AG04450 (cell line): ENCODE measurements at places on chromosomes 11 and 22.
A peak's percentile ranks its signal among the peaks of the same experiment; 100 is the strongest.

DNA sequence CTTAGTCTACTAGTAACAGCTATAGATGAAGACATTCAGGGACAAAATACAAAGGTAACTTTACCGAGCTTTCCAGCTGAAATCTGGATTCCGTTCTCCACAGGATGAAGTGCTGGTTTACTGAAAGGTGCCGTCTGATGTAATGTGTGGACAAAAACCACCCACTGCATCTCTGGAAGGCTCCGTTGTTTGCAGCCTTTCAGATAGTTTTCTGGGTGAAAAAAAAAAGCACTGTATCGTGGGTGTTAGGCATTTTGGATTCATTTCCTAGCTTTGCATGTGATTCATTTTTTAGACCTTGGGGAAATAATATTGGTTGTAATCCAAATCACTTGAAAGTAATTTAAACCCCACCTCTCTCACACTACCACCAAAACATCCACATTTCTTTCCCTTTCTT lies 10.4 kb downstream of the JAM3 start:
- no peak for DNase-seq

- no peak for DNase-seq
These were observed 673 bp upstream of the DUSP18 start for GRCh38 chr22:30668386-30668710.

GRCh38 chr11:108062336-108062735 lies 53.6 kb downstream of the CUL5 start:
- DNase-seq: no peak

DNA sequence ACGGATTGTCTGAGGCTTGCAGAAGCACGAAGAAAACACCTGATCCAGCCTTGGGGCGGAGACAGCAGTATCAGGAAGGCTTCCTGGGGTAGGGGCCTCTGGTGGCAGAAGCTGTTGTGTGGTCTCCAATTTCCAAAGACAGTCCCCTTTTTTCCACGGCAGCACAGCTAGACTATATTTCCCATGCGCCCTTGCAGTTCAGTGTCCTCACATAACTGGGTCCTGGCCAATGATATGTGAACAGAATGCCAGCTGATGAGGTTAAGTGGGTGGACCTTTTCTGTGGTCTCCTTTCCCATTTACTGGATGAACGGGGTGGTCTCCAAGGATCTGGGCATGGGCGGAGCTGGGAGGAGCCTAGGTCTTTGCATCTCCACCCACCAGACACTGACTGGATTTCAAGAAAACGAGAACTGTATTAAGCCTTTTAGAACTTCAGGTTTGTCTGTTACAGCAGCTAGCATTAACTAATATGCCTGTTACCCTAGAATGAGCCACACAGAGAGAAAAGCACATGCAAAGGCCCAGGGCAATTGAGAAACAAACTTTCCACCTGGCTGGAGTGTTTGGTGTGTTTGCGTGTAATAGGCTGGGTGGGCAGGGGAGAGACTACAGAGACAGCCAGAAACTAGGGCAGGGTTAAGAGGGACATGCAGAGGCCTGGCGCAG lies 6.2 kb downstream of the GAL3ST1 start:
- DNase-seq: no peak

GRCh38 chr22:17098379-17098819 lies 13.6 kb downstream of the IL17RA start:
- DNase-seq: no peak

- no peak for DNase-seq
These were observed 594.1 kb downstream of the TBC1D22A start for GRCh38 chr22:47356511-47357011.

DNA sequence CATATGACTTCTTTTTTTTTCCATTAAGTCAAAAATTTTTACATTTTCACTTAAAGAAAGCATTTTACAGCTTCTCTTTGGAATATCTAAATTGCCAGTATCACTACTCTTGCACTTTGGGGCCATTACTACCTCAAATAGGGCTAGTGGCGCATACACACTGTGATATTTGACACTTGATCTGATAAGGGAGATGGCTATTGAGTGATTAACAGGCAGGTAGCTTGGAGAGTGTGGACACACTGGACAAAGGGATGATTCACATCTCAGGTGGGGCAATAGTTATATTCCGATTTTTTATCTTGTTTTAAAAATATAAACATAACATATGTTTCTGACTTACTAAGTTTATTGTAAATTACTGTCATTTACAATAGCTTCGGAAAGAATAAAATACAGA lies 2219.9 kb downstream of the LRRC4C start:
- DNase-seq: no peak

DNA sequence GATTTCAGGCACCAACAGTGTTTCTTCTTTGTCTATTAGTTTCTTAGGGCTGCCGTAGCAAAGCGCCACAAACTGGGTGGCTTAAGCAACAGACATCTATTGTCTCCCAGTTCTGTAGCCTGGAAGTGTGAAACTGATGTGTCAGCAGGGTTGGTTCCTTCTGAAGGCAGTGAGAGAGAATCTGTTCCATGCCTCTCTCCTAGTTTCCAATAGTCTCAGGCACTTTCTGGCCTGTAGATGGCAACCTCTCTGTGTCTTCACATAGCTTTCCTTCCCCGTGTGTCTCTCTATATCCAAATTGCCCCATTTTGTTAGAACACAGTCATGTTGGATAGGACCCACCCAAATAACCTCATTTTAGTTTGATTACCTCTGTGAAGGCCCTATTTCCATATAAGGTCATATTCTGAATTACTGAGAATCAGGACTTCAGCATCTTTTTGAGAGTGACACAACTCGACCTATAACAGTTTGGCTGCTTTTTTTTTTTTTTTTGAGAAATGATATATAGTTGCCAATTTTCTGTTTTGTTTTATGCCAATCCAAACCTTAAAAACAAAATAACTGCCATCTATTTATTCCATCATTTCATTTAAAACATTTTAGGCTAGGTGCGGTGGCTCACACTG lies 108.2 kb downstream of the SLC36A4 start:
- DNase-seq: peak; percentile 11

- DNase-seq: peak; percentile 43
These were observed 33.5 kb upstream of the BID start for GRCh38 chr22:17807578-17808410.

DNA sequence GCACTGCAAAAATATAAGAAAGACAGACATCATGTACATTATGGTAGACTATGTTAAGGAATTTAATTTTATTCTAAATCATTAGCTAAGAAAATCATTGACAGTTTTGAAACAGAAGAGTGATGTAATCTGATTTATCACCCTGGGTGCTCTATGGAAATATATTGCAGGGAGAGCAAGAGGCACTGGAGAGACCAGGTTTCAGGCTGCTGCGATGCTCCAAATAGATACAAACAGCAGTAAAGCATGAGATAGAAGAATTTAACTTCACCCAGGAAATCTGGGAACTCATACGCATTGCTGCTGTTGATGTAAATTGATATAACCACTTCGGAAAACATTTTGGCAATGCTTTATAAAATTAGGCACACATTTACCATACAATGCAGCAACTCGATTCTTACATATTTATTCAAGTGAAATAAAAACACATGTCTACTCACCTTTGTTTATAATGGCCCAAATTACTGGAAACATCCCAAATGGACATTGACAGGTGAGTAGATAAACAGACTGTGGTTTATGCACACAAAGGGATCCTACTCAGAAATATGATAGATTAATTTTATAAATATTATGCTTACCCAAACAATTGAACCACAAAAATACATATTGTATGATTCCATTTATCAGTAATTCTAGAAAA lies 535.1 kb upstream of the CHORDC1 start:
- no peak for DNase-seq

DNA sequence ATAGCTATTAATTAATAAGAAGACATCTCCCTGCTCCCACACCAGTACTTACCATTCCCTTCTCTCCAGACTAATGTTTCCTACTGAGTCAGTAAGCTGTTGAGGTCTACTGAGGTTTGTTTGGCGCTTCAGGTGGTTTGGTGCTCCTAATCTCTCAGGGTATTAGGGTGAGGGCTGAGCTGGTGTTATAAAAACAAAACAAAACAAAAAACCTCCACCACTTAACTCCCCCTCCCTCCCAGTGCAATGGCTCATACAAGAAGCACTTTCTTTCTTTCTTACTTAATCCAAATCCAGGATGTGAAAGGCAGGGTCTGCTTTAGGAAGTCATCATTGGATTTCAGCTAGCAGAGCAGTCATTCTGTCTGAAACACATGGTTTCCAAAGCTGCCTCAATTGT lies 15.3 kb downstream of the CSTPP1 start:
- DNase-seq: no peak

- peak; percentile 65 for DNase-seq
These were observed 1.1 kb upstream of the IRAG1 start for GRCh38 chr11:10694486-10695239.

DNA sequence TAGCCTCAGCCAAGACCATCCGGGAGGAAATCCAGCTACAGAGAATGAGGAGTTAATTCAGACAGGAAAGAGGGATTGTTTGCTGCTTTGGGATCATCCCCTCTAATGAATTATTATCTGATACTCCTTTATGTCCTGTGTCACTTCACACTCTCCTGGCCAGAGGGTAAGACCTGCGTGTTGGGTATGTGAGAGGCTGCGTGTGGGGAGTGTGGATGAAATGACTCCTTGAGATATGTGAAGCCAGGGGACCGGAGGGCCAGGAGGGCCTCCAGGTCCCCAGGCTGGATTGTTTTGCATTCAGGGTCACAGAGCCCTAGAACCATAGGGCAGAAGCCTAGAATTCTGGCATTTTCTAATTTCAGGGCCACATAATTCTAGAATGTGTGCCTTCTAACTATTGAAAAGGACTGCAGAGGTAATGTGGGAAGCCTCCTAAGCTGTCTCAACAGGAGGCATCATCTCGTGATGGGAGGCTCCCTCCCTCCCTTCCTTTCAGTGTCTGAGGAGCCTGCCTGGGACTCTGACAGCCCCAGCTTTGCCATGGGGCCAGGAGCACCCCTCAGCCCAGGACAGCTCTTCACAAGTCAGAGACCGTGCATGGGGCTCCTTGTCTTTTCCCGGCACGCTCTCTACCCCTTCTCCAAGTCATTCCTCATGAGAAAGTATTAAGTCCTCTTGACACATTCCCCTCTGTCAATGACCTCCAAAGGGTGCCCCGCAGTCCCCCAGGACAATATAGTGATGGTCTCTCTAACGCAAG lies 3.7 kb downstream of the TPBGL start:
- DNase-seq: no peak

DNA sequence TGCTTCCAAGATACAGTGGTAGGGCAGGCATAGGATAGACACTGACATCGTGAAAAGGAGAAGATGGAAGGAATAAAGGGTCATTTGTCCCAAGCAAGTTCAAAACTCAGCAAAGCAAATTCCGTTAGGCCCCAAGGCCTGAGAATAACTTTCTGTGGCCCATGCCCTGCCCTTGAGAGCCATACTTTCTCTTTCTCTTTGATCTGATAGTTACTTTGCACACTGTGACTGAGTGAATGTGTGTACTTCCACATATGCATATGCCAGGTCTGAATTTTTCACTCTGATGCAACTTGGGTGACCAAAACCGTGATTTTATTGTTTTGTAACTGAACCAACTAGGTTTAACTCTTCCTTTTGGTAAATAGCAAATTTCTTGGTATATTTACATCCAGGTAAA lies 371.5 kb downstream of the RAB38 start:
- DNase-seq: no peak

DNA sequence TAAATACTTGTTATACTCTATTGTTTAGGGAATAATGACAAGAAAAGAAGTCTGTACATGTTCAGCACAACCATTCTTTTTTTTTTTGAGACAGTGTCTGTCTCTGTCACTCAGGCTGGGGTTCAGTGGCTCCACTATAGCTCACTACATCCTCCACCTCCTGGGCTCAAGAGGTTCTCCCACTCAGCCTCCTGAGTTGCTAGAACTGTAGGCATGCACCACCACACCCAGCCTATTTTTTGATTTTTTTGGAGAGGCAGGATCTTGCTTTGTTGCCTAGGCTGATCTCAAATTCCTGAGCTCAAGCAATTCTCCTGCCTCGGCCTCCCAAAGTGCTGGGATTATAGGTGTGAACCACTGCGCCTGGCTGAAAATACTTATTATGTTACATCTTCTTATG lies 250.0 kb downstream of the MIAT start:
- DNase-seq: no peak

GRCh38 chr11:66371627-66372415 lies at the start of gene SLC29A2:
SLC29A2 (minus strand) TSS chr11:66371760; CDS start chr11:66371591, 169 bp downstream.
- DNase-seq: no peak

DNA sequence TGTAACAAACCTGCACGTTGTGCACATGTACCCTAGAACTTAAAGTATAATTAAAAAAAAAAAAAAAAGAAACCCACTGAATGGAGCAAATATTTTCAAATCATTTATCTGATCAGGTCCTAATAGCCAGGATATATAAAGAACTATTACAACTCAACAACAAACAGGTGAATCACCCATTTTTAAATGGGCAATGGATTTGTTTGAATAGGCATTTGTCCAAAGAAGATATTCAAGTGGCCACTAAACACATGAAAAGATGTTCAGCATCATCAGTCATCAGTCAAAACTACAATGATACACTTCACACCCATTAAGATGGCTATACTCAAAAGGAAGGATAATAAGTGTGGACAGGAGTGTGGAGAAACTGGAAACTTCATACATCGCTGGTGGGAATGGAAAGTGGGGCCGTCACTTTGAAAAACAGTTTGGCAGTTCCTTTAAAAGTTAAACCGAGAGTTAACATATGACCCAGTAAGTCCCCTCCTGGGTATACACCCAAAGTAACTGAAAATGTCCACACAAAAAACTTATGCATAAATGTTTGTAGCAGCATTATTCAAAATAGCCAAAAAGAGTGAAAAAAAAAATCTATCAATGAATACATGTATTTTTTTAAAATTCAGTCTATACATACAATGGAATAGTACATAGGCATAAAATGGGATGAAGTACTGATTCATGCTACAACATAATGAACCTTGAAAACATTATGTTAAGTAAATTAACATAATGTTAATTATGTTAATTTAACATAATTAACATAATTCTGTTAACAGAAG lies 53.1 kb downstream of the ARRB1 start:
- no peak for DNase-seq

DNA sequence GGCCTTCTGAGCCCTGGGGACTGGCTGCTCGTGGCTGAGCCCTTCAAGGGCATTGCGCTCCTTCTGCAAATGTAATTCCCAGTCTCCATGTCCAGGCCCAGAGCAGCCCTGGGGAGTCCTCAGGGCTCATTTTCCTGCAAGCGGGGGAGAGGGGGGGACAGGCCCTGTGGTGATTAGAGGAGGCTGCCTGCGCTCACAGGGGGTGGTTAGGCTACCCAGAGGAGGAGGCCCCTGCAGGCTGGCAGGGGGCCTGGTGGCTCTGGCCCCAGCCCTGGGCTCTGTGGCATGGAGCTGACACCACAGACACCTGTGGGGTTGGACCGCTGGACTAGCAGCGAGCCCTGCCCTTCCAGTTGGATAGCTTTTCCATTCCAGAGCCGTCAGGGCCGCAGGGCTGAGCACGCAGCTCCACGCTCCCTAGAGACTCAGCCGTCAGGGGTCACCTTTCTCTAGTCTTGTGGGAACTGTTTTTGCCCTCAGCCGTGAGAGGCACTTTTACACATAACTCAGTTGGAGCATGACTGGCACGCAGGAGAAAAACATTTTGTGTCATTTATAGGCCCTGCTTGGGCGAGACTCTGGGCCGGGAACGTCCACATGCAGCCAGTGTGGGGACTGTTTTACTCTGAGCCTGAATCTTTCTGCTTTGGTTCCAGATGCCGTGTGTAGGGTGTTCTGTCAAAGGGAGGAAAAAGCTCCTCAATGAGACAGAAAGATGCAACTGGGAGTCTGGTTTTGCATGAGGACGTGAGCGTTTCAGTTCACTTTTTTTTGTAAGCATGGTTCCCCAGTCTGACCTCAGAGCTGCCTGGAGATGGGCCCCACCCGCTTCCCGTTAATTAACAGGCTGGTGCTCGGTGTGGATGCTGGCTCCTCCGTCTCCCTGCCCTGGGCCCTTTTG lies 58.1 kb downstream of the LRP5 start:
- DNase-seq: no peak

GRCh38 chr22:35629406-35630216 lies 12.5 kb upstream of the MB start:
- peak; percentile 94 for DNase-seq
